Stimulated activated CD8-positive, alpha-beta memory T cell treated with anti-CD3 and anti-CD28 coated beads, Interleukin-2, amount 100 ng/mL, for 48 hours (primary cell): ENCODE measurements at places on chromosomes 6 and 20.

- DNase-seq: no peak
These were observed 40.7 kb downstream of the ZNF831 start for GRCh38 chr20:59204165-59204894.

GRCh38 chr6:21506126-21506525, 87.4 kb upstream of the SOX4 start:
- DNase-seq: no peak

GRCh38 chr6:93555292-93555691, 135.9 kb upstream of the EPHA7 start:
- DNase-seq: no peak

- no peak for DNase-seq
These were observed 176.1 kb downstream of the TRIM27 start for GRCh38 chr6:28747631-28748157.

DNA sequence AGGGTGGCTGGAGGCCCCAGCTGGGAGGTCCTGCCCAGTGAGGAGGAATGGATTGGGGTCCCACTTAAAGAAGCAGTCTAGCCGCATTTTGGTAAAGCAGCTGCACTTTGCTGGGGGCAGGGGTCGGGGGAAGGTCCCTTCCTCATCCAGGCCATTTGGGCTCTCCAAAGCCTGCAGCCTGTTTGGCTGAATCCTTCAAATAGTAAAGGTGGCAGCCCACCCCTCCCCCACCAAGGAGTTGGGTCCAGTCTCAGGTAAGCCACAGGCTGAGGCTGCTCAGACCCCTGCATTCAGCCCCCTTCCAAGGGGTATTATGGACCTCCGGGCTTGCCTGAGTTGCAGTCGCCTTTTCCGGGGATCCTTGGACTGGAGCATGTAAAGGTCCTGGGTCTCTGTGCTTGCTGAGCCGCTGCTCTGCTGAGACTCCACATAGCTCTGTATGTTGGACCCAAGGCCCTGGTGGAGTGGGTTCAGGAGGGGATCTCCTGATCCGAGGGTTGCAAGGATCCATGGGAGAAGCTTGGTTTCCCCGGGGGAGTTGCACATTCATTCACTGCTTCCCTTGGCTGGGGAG, 417.4 kb downstream of the KHDRBS2 start:
- DNase-seq: no peak

DNA sequence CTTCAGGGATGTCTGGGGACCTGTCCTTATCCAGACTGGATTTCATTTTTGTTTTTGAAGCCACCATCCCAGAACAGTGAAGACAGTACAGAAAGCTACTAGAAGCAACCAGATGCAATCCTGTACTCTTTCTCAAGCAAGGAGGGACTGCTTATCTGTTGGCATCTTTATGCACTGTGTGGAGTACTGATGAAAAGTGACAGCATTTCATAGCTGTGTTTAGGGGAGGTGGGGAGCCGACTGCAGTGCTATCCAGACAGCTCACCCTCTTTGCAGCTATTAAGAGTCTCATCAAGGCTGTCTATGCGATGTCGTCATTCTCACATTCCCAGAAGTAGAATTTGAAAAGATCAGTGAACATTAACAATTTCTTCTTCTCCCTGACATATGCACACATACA, 5.5 kb downstream of the ZDHHC14 start:
- DNase-seq: no peak

GRCh38 chr6:105258816-105259215, 79.0 kb upstream of the POPDC3 start:
- no peak for DNase-seq

GRCh38 chr6:143525356-143525755, 13.8 kb upstream of the FUCA2 start:
- no peak for DNase-seq

- peak; percentile 39 for DNase-seq
These were observed 405 bp downstream of the RNF146 start for GRCh38 chr6:127266892-127267645.

- no peak for DNase-seq
These were observed 365 bp upstream of the HSD17B8 start for GRCh38 chr6:33204165-33204414.

GRCh38 chr6:141260627-141261015, 872.1 kb upstream of the GJE1 start:
- no peak for DNase-seq
